NCI-H1436 (cell line): ENCODE measurements at places on chromosomes 3 and 15.

- no peak for DNase-seq
Measured at GRCh38 chr15:50307799-50308198, 42.3 kb upstream of the HDC start.

- no peak for DNase-seq
Measured at GRCh38 chr3:45362758-45363157, 25.6 kb upstream of the LARS2 start.

- no peak for DNase-seq
Measured at GRCh38 chr15:64870353-64870752, 28.6 kb downstream of the PLEKHO2 start.

- DNase-seq: no peak
Measured at GRCh38 chr3:155843569-155843968, 10.7 kb downstream of the SLC33A1 start.

GRCh38 chr3:141051443-141052200 lies 475 bp downstream of the SPSB4 start:
- peak; percentile 68 for DNase-seq

DNA sequence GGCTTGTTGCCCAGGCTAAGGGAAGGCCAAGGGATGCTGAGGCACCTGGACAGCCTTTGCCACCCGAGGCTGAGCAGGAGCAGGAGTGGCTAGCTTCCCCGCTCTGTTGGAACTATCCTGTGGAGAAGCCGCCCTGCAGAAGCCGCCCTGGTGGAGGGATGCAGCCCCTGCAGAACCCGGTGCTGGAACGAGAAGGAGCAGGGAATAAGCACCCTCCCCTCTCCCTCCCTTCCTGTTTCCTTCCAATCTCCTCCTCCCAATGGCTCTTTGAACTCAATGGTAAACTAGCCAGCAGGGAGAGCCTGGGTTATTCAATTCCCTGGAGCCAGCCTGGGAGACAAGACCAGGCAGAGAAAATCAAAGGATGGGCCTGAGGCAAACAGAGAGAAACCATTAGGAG lies 11.8 kb upstream of the HRG start:
- DNase-seq: no peak

DNA sequence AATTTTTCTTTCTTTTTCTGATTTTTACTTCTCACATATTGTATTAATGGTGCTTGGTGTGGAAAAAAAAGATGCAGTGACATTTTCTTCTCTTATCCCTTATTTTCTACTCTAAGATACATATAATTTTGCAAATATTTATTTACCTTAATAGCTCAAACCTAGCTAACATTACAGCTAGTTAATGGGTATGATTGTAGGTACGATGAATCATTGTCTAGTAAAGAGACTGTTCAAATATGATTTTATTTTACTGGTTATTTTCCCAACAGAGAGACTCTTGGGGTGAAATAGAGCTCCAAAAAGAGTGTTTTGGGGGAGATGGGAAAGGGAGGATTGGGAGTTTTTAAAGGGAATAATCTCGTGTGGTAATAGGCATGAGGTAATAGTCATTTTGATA lies 206.0 kb downstream of the RBMS3 start:
- no peak for DNase-seq

- no peak for DNase-seq
Measured at GRCh38 chr3:44981220-44981619, 5.2 kb downstream of the EXOSC7 start.

DNA sequence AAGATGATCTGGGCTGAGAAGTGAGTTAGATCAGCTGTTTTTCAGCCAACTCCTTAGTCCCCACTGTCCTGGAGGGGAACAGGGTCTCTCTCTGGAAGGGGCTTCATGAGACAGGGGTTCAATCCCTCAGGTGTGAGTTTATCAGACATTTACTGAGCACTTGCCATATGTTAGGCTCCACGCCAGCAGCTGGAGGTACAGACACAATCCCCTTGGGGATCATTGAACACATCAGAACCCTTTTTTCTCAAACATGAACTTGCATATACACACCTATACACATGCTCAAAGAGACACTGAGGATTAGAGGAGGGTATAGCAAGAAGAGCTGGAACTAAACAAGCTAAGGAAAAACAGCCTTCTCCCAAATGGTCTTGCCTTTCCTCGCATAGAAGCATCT lies 5.5 kb upstream of the BMF start:
- DNase-seq: no peak

DNA sequence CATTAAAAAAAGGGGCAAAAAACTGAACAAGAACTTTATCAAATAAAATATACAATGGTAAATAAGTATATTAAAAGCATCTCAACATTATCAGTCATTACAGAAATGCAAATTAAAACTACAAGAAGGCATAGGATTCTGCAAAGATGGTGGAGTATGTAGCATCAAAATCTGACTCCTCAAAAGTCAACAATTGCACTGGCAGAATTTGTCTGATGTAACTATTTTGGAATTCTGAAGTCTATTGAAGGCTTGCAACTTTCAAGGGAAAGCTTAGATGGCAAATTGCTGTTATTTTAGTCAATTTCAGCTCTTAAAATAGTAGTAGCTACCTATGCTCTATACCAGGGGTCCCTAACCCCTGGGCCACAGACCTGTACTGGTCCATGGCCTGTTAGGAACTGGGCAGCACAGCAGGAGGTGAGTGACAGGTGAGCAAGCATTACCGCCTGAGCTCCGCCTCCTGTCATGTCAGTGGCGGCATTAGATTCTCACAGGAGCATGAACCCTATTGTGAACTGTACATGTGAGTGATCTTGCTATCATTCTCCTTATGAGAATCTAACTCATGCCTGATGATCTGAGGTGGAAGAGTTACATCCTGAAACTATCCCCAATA lies 107.6 kb downstream of the TGFBR2 start:
- no peak for DNase-seq

- no peak for DNase-seq
Measured at GRCh38 chr3:146343551-146343950, 92.6 kb upstream of the PLSCR4 start.

DNA sequence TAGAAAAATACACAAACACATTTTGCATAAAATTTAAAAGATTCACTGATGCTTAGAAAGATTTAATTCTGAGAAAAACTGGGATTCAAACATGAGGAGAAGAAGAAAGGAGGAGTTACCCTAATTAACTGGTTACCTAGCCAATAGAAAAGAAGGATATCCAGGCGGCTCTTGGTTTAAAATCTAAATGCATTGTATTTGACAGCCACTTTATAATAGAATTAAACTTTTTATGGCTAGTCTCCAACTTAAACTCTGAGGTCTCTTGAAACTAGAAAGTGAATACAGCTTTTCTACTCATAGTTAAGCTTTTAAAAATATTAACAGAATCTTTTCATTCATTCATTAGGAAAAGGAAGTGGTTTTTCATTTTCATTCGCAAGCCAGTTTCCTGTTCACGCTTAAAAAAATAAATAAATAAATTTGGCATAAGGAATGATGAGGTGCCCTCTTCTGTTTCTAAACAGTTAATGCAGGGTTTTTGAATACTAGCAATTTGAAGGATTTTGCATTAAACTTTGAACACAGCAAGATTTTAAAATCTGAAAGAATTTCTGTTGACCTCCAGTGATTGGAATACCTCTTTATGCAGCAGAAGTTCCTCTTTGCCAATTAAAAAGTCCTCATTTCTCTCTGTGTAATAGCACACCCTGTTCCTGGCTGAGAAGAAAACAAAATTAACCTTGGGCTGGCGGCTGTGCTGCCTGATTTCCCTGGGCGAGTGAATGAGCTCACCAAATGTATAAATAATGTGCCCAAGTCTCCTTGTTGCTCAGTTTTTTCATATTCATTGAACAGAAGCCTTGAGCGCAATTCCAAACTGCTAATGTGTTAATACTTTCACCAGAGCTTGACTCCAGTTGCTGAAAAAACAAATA lies 105.1 kb downstream of the ZMAT3 start:
- DNase-seq: peak; percentile 70

- no peak for DNase-seq
Measured at GRCh38 chr3:11140713-11141104, 13.6 kb upstream of the HRH1 start.

- no peak for DNase-seq
Measured at GRCh38 chr3:183857863-183858262, 26.8 kb downstream of the PARL start.

GRCh38 chr3:32420126-32421038 lies 28.7 kb downstream of the CMTM7 start:
- DNase-seq: no peak

DNA sequence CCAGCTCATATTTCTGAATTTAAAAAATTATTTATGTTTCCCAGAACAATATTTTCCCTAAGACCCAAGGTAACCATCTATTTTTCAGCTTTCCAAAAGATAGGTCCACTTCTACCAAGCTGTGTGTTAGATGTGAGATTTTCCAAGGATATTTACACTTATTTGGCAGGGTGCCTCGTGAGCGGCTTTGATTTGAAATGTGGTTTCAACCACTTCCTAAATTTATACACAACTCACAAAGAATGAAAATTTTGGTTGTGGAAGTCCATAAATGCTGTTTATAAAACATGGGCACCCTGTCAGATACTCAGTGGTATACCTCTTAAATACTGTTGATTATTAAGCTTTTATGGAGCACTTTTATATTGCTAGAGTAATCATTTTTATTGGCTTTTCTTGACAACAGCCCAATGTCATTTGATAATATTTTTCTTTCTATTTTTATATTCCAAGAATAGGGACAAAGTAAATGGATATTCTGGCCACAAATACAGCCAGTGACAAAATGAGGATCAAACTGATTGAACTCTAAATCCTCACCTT lies 57.6 kb downstream of the GAP43 start:
- no peak for DNase-seq

DNA sequence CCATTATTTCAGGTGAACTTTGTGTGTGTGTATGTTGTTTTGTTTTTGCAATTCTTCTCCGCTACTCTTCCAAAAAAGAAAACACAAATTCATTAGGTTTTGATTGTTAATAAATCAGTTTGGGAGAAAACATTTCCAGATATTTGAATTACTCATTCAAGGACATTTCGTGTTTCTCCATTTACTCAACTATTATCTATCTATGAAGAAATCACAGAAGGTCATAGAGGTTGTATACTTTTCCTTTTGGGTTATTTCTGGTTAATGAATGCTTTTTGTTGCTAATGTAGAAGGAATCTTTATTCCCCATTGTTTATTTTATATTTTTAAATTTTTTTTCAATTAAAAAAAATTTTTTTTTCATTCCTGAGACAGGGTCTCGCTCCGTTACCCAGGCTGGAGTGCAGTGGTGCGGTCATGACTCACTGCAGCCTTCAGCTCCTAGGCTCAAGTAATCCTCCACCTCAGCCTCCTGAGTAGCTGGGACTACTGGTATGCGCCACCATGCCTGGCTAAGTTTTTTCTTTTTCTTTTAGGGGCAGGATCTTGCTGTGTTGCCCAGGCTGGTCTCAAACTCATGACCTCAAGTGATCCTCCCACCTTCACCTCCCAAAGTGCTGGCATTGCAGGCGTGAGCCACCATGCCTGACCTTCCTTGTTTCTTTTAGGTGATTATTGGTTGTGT lies 28.4 kb downstream of the IGF1R start:
- DNase-seq: no peak

GRCh38 chr15:59376733-59377132 lies 4.1 kb upstream of the MYO1E start:
- DNase-seq: no peak

- DNase-seq: peak; percentile 62
Measured at GRCh38 chr15:66603301-66604179, 37.7 kb upstream of the LCTL start.

GRCh38 chr15:99138491-99138982 lies 33.7 kb downstream of the SYNM start:
- DNase-seq: no peak
